ENCODE measurements at places on chromosomes 3 and 15. TPM values are rescaled to one million over a fixed set of nuclear protein-coding genes. Genes with fewer than 3 reads are reported as not detected.

Gene NR2E3
- 8.8 TPM for total RNA-seq

Gene GP5
- total RNA-seq: not detected

Gene ZNF502
- total RNA-seq: 1.0 TPM

Gene SNX22
- 1.6 TPM for total RNA-seq

Gene NR2F2
- total RNA-seq: 24.5 TPM

Gene TM4SF1
- 5.4 TPM for total RNA-seq

Gene TEX9
- total RNA-seq: 4.4 TPM

Gene GOLGA8H
- 2.1 TPM for total RNA-seq

Gene CCR4
- total RNA-seq: not detected

- DNase-seq: no peak
These were observed 29.8 kb upstream of the FAH start for GRCh38 chr15:80123034-80123433.

DNA sequence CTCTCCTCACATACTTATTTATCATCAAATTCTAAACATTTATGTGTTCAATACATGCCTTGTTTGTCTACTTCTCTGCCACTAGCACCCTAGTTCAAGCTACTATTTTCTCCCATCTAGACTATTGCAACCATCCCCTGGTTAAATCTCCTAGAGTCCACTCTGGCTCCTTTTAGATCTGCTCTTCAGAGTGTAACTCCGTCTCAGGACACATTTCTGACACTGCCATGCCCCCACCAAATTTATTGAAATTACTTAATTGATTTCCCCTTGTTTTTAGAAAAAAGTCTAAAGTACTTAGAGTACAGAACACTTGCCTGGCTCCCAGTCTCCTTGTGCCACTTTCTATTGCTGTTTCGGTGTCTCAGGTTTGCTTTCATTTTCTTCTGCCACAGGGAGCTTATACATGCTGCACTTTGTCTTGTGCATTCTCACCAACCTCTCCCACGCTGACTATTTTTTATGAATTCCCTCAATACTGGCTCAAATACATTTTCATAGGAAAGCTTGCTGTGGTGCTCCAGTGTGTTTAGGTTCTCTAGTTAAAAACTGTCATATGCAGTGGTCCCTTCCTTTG, 792.3 kb downstream of the DIPK2A start:
- no peak for DNase-seq

DNA sequence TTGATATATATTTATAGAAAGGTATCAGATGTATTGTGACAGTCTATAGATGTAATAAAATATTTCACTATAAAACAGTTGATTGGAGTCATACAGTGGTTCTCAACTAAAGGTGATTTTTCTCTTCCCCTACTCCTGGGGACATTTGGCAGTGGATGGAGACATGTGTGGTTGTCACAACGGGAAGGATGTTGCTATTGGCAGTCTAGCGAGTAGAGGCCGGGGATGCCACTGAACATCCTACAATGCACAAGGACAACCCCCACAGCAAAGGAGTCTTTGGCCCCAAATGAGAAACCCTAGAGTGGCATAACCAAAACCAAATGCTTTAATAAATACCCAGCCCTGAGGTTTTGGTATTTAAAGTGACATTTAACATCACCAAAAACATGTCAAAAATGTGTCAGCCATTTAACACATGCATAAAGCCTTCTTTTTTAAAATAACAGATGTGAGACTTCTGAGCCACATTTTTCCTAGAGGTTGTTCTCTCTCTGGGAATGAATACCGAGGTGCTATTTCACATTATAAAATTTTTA, 367.5 kb downstream of the PTPRG start:
- DNase-seq: no peak

GRCh38 chr3:187774185-187774789, 29.0 kb upstream of the BCL6 start:
- no peak for DNase-seq

DNA sequence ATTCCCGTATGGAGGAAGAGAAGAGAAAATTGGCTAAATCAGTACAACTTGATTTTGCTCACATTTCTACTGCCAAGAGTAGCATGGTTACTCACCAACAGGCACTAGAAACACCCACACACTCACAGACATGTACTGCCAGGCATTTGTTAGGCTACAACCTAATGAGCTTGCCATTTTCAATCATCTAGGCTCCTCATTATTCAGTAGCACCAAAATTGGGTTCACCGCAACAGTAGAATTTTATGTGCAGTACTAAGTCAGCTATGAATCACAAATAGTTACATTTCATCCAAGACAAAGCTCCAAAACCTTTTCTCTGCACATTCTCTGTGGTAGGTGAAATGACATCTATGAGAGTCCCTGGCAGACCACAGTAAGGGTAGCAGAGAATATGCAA, 15.0 kb upstream of the THUMPD3 start:
- no peak for DNase-seq

DNA sequence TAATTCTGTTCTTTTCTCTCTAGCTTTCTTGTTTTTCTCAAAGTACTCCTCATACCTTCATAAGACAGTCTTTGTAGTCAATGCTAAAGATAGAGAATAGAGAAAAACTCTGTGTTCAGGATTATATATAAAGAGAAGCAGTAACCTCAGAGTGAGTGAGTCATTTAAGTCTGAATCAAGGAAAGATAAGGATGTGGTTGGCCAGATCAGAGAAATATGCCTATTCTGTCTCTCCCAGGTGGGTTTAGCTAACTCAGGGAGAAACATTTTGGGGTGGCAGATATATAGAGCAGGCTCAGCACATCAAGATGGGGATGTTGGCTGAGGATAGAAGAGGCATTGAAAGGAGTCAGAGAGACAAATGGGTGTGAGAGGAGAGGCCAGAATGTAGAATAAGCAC, 31.4 kb downstream of the GTF2E1 start:
- no peak for DNase-seq

- no peak for DNase-seq
These were observed 10.0 kb upstream of the P3H2 start for GRCh38 chr3:190130696-190131095.

DNA sequence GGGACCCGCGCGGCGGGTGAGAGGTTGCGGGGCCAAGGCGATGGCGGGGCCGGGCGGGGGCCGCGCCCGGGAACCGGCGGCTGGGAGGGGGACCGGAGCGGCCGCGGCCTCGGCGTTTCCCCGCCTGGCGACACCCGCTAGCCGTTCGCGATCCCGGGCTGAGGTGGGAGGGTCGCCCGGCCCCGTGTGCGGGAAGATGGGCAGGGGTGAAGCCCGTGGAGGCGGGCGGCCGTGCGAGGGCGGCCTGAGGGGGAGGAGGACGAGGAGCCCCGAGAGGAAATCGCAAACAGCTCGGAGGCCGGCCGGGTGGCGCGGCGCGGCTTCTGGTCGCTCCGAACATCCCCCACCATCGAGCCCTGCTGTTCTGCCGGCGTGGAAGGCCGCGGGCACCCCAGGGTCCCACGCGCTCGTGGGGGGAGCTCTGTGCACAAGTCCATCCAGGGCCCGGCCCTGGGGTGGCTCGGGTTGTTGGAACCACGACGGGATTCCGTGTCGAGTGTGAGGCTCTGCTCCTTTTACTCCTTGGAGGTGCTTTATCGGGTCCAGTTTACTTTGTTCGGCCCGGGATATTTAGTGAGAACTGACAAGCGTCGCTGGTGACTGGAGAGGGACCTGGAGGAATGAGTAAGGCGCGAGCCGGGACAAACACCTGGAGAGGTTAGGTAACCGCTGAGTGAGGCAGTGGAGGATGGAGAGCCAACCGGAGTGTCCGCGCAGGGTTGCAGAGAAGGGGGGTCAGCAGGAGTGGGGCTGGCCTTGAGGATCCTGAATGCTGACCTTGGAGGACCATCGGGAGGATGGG, 728 bp downstream of the CRTC3 start:
- peak; percentile 53 for DNase-seq

DNA sequence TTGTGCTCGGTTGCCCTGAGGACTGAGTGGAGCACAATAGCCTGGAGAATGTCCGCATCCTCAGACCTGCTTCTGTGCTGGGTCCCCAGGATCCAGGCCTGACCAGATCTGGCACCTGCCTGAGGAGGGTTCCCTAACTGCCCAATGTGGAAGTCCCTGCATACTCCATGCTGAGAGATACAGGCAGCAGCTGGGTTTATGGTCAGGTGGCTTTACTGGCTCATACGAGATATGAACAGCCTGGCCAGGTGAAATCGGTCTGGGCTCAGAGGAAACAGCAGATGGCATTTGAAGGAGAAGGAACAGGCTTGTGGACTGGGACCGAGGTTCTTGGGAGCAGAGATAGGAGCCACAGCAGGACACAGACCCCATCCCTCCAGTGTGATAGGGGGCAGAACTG, 18.2 kb upstream of the KIF23 start:
- no peak for DNase-seq

- no peak for DNase-seq
These were observed 19.2 kb upstream of the MAP6D1 start for GRCh38 chr3:183844606-183845005.

- DNase-seq: no peak
These were observed 529.2 kb downstream of the EPHB1 start for GRCh38 chr3:135324301-135324700.

DNA sequence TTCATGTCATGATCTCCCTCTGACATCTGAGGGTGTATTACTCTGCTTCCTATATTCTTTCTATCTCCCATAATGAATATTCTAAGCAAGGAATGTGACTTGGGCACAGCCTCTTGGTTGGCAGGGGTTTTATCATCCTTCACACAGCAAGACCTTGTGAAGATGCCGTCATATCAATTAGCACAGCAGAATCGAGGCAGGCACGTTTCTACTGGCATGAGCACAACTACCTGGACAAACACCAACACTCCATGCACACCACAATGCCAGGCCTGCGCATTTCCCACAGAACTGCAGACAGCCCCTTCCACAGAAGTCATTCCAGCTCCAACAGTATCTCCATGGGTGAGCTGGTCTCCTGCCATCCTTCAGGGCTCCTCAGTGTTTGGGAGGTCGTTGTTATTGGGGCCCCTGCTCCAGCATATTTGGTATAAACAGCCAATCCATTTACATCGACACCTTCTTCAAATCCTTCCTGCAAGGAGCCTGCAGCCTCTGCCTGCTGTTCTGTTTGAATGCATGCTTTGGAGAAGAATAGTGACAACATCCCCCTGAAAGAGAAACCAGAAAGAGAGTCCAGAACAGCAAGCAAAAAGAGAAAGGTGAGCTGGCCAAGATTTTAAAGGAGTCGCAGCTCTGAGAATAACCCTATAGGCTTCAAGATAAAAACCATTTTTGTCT, 275.5 kb downstream of the SHOX2 start:
- no peak for DNase-seq

- DNase-seq: peak; percentile 41
These were observed 1.6 kb downstream of the LNP1 start for GRCh38 chr3:100402891-100403290.

DNA sequence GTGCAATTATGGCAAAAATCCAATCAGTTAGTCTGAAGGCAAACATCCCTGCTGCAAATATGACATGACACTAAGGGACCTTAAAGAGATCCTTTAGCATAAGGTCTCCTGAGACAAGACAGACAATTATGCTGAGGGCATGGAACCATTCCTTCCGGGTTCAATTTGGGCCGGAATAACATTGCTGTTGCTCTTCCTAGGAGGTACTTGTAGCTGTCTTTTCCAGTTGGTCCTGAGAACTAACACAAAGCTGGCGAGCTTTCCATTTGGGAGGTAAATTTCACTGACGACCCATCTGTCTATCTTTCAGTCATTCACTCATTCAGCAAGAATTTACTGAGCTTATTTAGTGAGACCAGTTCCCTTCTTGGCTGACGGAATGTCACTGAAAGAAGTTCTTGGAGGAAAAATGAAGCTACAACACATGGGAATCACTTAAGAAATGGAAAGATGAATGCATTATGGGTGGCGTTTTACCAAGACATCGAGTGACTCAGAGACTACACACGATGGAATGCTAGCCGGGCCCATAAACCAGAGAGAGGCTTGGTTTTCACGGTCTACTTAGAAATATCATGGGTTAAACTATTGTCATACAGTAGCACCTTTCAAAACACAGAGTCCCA, 215.5 kb downstream of the PDZRN3 start:
- no peak for DNase-seq

DNA sequence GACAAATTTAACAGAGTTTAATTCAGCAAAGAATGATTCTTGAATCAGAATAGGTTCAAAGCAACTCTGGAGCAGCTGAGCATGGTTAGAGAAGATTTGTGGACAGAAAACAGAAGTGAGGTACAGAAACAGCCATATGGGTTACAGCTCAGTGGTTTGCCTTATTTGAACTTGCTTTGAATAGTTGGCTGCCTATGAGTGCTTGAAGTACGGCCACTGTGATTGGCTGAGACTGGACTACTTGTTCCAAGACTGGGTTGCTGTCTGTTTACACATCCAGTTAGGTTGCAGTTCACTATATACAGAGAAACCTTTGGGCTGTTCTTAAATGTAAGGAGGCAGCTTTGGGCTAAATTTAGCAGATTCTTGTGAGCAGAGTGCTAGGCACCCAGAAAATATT, 79.4 kb upstream of the CADPS start:
- no peak for DNase-seq

- no peak for DNase-seq
These were observed 61.8 kb downstream of the MBNL1 start for GRCh38 chr3:152330559-152330958.

DNA sequence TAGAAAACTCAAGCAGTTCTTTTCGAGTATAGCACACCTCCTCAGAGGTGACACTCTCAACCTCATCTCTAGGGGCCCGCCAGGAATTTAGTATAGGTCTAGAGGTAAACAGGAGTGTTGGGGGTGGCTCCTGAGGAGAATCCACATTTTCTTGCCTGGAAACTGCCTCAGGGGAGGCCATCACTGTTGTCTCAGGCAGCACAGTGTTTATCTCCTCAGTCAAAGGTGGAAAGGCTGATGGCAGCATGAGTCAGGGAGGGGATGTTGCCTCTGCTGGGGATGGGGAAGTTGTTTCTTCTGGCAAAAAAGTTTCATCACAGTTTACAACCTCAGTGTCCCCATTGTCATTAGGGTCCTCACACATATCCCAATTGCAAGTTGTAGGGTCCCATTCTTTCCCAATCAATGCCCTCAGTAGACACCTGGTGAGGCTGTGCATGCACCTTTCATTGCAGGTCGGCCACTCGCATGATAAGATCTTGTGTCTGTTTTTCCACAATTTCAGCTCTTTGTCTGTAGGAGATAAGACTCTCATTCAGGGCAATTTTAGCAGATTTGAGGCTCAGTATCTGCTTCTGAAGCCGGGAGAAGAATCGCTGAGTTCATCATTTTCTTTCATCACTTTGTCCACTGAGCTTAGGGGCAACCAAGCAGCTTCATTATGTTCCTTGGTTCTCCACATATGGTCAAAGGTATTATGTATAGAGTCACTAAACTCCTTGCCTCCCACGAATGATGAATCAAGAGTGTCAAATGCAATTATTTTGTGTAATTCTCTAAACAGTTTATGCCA, 25.8 kb downstream of the NAALADL2 start:
- no peak for DNase-seq

GRCh38 chr15:71841563-71841962, 31.2 kb downstream of the NR2E3 start:
- DNase-seq: no peak

DNA sequence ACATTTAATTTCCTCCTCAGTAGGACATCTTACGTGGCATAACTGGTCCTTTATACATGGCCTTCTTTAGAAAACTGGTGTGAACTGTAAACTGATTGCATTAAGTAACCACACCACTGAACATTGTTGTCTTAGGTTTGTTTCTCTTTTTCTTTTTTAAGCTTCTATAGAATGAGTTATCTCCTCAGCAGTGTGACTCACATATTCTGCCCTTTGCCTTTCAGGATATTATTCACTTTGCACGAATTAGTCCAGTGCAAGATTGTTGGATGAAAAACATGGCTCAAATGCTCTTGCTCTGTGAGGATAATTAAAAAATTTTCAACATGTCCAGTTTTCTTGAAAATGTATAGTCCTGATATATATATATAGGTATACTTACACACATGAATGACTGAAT, 147.6 kb downstream of the KBTBD8 start:
- DNase-seq: no peak

GRCh38 chr15:25673351-25673750, 189.8 kb downstream of the ATP10A start:
- no peak for DNase-seq
